ENCODE measurements at places on chromosomes 5 and 9.

- no peak for DNase-seq
Observed at GRCh38 chr9:30932226-30932625, 1452.2 kb upstream of the ACO1 start.

- no peak for DNase-seq
Observed at GRCh38 chr5:68505917-68506860, 290.6 kb downstream of the PIK3R1 start.

GRCh38 chr5:74916831-74917710, 50.9 kb upstream of the FAM169A start:
- DNase-seq: no peak

GRCh38 chr5:14246350-14247053, 103.4 kb downstream of the TRIO start:
- no peak for DNase-seq

GRCh38 chr5:35098214-35098613, 50.5 kb upstream of the AGXT2 start:
- no peak for DNase-seq

GRCh38 chr5:154547551-154547950, 69.5 kb upstream of the HAND1 start:
- no peak for DNase-seq

DNA sequence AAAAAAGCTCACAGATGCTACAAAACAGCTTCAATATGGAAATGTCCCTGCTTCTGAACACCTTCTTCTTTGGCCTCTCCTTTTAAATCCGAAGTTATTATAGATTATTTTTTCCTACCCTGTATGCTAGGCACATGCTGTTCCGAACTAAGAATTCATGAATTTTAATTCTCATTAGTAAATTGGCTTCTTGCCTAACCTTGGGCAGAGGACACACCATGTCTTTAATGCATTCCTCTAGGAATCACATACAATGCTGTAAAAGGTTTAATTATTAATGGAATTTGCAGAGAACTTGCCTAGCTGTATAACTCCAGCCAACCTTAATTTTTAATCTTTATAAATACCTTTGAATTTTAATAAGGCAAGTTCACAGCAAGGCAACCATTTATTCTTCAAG, 234.4 kb downstream of the NTRK2 start:
- no peak for DNase-seq

- DNase-seq: no peak
Observed at GRCh38 chr9:36847781-36848673, 186.0 kb downstream of the PAX5 start.

DNA sequence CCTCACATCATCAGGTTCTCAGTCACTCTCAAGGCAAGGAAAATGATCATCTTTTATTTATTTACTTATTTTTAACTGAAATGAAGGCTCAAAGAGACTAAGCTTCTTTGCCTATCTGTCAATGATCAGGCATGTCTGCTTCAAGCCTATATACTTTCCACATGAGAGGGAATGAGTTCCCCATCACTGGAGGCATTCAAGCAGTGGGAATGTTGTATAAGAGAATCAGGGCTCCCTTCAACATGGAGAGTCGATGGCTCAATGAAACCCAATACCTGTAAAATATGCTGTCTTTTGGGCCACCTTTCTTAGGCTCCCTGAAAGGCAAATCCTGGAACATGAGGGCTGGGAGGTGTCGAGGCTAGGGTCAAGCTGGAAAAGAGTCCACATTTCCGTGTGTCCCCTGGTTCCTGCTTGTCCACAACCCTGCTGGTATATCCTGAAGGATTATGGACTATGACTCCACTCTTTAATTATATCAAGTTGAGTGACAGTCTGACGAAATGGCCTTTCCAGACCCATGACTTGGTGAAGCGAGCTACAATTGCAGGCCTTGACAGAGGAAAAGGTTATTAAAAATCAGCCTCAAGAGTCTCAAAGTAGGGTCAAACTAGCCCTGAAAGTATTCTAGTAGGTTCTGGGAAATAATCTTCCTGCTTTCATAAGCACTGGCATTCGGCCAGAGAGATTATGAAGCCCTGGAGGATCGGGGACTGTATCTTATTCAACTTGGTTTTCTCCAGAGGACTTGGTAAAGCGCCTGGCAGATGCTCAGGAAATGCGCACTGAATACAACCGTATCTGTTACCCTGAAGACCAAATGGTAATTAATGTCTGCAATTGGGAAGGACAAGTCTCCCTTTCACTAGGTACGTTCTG, 145.9 kb upstream of the TBC1D2 start:
- no peak for DNase-seq

- no peak for DNase-seq
Observed at GRCh38 chr5:141245250-141245717, at the start of gene PCDHB15. PCDHB15 (plus strand) TSS chr5:141245395; CDS start chr5:141245579, 184 bp downstream.

- no peak for DNase-seq
Observed at GRCh38 chr5:149466457-149466972, 84.7 kb downstream of the CSNK1A1 start.

DNA sequence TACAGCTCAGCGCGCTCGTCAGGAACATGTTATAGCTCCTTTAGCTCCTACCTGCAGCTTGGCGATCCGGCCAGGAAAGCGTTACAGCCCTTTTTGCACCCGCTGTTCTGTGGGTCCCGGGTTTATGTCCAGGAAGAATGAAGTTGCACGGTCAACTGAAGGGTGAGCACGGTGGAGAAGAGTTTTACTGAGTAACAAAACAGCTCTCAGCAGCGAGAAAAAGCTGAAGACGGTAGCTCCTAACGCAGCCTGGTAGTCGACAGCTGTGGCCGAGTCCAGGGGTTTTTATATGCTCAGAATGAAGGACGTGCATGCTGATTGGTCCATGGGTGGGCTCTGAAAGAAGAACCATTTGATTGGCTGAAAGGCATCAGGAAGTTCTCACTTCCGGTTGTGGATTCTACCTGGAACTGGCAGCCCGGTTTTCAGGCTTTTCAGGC, 1830.1 kb upstream of the NUDT12 start:
- DNase-seq: no peak

DNA sequence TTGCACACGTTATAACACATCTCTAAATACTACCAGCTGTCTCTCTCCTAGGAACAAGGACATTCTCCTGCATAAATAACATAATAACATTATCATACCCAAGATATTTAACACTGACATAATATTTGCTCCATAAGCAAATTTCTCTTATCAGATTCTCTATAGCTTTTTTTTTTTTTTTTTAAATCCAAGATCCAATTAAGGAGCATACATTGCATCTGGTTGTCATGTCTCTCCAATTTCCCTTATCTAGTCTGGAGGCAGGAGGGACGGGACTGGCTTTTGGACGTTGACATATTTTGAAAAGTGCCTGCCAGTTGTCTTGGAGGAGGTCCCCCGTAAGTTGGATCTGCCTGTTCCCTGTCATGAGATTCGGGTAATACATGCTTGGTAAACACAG, 76.6 kb downstream of the RAPGEF1 start:
- DNase-seq: no peak

DNA sequence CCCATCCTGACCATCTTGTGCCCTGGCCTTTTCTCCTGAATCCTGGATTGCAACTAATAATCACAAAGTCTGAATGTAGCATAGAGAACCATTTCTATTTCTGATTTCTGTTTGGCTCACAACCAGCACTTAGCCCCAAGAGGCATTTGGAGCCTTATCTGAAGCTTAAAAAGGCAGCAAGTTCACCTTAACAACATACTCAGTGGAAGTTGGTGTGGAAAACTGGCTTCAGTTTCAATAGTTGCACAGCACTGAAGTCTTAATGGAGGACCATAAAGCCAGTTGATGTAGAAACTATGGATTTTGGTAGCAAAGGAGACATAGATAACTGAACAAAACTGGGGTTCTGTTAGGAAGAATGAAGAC, 574.1 kb downstream of the PSAT1 start:
- DNase-seq: no peak

DNA sequence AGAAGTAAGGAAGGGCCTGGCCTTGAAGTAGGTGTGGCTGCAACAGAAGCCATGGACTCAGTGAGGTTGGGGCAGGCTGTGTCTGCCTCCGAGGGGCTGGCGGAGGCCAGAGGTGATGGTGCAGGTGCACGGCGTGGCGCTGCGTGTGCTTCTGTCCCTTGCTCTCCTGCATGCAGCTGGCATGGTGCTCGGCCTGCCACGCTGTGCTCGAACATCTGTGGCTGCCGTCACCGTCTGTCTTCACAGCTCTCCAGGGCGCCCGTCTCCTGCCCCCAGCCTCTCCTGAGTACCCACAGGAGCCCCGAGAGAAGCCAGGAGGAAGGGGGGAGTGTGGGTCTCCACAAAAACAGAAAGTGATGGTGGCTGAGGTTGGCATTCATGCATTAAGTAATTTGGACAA, 193.7 kb downstream of the CACNA1B start:
- DNase-seq: no peak

DNA sequence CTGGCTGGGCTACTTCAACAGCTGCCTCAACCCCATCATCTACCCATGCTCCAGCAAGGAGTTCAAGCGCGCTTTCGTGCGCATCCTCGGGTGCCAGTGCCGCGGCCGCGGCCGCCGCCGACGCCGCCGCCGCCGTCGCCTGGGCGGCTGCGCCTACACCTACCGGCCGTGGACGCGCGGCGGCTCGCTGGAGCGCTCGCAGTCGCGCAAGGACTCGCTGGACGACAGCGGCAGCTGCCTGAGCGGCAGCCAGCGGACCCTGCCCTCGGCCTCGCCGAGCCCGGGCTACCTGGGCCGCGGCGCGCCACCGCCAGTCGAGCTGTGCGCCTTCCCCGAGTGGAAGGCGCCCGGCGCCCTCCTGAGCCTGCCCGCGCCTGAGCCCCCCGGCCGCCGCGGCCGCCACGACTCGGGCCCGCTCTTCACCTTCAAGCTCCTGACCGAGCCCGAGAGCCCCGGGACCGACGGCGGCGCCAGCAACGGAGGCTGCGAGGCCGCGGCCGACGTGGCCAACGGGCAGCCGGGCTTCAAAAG, 36.9 kb upstream of the TTC1 start:
- no peak for DNase-seq

DNA sequence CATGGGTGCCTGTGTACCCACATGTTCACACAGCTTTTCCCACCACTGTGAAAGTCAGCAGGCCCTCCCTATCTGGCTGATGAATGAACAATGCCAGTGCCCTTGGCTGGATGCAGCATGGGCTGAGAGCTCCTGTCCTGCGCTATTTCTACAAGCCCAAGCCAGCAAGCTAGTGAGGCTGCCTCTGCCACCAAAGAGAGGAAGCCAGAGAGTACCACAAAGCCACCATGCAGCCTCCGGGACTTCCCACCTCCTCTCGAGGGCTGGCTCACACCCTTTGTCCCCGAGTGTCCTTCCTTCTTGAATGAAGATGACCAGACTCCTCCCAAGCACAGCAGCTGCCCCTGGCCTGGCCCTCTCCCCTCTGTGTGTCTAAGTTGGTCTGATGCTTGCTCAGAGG, 76.5 kb downstream of the SH3PXD2B start:
- no peak for DNase-seq

DNA sequence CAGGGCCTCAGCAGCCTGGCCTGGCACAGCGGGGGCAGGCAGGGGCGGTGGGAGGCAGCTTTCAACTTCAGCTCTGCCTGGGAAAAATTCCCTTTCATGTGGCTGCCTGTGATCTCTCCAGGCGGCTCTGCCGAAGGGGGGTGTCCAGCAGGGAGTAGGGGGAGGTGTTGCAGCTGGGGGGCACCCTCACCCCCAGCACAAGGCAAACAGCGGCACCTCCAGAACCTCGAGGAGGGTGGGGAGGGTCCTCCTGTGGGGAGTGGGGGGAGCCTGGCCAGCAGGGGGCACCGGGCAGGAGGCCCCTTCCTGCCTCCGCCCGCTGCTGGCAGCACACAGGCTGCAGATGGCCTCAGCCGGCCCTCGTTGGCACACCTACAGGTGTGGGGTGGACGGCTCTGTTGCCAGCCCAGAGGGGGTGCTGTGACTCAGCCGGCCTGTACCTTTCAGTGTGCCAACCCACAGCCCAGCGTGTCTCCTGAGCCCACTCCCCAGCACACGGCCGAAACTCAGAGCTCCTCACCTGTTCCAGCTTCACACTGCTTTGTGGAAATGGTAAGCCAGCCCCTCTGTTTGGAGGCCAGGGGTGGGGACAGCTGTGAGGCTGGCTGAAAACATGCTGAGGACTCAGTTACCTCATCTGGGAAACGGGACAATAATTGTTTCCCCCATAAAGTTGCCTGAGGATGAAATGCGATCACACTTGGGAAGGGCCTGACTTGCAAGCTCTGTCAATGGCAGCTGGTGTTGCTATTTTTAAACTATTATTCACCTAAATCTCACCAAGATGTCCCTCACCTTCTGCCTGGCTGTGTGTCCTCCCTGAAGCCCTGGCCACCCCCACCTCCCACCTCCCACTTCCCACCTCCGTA, 37.0 kb downstream of the CXXC5 start:
- no peak for DNase-seq

GRCh38 chr9:85987236-85987635, 46.3 kb downstream of the NAA35 start:
- no peak for DNase-seq

DNA sequence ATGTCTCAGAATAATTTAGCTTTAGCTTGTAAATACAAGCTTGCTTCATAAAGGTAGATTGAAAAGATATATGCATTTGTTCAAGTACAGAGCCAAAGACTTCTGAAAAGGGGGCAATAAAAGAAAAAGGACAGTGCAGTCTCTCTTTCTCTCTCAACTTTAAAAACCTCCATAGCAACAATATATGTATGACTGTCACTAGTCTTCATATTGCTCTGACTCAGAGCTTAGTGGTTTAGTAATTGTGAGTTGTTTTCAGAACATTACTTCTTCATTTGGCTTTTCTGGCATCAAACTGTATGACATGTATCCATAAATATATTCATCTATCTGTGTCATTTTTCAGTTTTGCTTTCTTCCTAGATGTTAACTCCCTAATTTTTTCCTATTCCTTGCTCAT, 194.6 kb upstream of the KIF2A start:
- no peak for DNase-seq

GRCh38 chr9:131835151-131835910, 95.5 kb upstream of the RAPGEF1 start:
- DNase-seq: no peak

GRCh38 chr9:116237456-116237855, 83.9 kb downstream of the PAPPA start:
- no peak for DNase-seq

DNA sequence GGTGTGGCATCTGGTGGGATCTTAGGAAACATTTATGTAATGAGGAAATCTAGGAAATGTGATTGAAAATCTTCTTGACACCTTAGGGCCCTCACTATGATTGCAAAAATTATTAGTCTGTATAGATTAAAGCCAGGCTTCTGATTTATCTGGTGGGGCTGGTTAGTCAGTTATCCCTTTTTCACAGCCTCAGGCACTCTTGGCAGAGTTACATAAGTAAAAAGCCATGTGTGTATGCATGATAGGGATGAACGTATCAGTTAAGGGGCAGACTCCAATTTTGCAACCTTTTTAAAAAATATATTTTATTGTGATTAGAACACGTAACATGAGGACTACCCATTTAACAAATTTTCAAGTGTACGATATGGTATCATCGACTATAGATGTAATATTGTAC, 30.6 kb upstream of the RAB14 start:
- no peak for DNase-seq

DNA sequence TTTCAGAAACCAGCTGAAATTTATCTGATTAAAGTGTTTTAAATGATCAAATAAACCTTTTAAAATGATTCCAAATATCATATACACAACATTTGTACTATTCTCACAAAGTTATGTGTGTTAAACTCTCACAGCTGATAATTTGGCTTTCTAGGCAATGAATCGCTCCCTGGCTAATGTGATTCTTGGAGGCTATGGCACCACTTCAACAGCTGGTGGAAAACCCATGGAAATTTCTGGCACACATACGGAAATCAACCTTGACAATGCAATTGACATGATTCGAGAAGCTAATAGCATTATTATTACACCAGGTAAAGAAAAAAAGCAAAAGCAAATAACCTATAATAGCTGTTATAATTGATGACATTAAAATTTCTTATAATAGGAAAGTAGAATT, 72.4 kb downstream of the NNT start:
- DNase-seq: no peak

- no peak for DNase-seq
Observed at GRCh38 chr9:61668846-61669245, 479.0 kb downstream of the SPATA31A7 start.
